Suppressor macrophage treated with lipopolysaccharide for 4 hours (primary cell): ENCODE measurements at places on chromosomes 12 and 14.

DNA sequence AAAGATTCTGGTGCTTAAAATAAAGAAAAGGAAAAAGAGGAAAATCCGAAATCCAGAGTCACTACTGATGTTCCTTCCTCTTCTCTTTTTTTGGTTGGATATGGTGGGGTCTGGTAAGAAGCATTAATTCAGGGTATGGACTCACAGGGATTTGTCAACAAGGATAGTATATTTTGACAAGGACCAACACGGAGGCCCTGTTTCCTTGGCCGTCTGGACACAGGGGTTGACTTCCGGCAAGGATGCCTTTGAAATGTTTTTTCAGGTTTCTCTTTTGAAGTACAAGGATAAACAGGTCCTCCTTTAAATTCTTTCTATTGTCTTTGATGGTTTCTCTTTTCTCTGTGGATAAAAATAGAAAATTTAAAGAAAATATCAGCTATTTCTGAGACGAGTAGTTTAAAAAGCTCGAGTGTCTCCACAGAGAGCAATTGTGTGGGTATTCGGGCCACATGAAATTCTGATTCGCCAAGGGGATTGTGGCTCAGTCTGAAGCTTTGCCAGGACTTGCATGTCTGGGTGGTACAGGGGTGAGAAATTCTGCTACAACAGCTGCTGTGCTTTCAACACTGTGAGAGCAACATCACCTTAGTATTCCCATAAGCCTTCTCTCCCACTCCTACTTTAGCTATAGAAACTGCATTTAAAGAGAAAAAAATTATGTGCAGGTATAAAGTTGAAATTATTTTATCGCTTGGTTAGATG is 88.5 kb upstream of the CSRP2 start:
- no peak for DNase-seq

DNA sequence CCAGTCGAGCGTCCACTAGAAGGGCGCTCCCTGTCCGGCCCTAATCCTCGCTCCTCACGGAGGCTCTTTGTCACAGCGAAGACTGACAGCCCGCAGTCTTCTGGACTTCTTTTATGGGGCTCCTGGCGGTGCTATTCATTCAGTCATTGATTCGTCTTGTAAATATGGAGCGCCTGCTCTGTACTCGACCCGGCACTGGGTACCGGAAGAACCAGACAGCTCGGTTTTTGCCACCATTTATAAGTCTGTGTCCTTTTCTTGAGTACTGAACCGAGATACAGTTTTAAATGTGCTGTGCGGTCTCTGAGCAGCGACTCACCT is 570 bp downstream of the DMAC2L start:
- DNase-seq = no peak

DNA sequence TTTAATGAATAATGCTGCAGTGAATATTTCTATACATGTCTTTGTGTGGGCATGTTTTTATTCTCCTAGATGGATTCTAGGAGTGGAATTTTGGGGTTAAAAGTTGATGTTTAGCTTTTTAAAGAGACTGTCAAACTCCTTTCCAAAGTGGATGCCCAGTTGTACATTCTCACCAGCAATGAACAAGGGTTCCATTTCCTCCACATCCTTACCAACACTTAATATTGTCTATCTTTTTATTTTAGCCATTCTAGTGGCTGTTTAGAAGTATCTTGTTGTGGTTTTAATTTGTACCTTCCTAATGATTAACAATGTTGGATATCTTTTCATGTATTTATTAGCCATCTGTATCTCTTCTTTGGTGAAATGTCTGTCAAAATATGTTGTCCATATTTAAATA is 109.8 kb downstream of the SMOC1 start:
- no peak for DNase-seq

DNA sequence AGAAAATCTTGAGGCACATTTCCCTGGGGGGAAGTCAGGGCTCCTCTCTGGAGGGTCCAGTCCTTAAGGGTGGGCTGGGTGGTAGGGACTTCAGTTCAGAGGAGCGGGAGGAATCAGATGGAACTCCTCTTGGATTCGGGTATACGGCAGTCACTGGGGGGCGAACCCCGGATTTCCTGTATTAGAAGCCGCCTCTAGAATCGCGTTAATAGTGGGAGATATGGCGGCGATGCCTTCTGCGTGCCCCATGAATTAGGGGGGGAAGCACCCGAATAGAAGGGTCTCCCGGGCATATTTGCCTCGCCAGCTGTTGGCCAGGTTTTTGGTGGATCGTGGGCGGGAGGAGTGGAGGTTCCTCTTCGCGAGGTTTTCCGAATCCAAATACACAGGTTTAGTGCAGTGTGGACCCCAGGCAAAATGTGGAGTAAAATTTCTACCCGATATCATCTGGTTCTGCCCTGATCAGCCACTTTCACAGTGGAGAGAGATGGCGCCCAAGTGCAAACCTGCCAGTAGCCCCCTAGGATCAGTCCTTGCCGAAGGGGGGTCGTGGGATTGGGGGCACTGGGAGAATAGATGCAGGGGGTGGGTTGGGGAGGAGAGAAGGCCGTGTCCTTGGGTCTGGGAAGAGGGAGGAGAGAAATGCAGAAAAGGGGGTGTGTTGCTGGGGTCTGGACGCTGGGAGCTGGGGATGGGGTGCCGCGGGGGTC is 628 bp downstream of the MEG3 start:
- no peak for DNase-seq

DNA sequence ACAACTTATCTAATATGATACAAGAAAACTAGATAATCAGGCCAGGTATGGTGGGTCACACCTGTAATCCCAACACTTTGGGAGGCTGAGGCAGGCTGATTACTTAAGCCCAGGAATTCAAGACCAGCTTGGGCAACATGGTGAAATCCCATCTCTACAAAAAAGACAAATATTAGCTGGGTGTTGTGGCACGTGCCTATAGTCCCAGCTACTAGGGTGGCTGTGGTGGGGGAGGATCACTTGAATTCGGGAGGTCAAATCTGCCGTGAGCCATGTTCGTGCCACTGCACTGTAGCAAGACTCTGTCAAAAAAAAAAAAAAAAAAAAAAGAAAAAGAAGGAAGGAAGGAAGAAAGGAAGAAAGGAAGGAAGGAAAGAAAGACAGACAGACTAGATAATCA is 27.0 kb downstream of the ZCRB1 start:
- no peak for DNase-seq

DNA sequence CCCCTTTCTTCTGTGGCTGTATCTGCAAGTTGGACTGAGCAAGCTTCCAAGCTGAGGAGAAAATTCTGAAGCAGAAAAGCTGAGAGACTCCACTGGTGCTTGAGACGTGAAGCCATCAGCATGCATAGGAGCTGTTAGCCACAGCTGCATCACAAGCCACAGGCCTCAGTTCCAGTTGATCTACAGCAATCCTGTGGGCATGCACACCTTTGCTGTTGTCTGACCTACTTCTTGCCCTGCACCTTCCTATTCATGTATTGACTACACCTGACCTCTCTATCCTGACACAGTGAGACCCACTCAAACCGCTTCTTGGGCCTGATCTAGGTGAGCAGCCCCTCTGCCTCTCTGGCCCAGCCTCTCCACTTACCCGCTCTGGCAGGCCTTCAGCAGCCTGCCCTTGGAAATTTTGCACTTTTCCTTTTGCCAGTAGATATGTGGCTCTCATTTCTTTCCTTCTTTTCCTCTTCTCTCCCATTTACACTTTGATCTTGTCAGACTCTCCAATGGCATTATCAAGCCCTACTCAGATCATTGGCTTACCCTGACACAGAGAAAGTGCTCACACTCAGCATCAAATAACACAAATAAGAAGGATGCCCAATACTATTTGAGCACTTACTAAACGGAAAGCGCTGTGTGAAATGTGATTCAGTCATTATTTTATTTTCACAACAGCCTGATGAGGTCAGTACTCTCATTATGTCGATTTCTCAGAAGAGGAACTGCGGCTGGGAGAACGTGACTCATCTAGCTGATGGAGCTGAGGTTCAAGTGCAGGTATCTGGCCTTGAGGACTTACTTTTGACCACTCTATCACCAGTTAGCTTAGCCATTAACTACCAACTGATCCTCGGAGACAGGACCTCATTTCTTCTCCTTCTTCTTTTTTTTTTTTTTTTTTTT is 21.9 kb upstream of the PTGR2 start:
- DNase-seq = peak; percentile 91

- no peak for DNase-seq
Measured at GRCh38 chr14:103450416-103450815, 65.2 kb downstream of the MARK3 start.

- peak; percentile 77 for DNase-seq
Measured at GRCh38 chr12:69639400-69640016, 28.8 kb upstream of the LRRC10 start.

DNA sequence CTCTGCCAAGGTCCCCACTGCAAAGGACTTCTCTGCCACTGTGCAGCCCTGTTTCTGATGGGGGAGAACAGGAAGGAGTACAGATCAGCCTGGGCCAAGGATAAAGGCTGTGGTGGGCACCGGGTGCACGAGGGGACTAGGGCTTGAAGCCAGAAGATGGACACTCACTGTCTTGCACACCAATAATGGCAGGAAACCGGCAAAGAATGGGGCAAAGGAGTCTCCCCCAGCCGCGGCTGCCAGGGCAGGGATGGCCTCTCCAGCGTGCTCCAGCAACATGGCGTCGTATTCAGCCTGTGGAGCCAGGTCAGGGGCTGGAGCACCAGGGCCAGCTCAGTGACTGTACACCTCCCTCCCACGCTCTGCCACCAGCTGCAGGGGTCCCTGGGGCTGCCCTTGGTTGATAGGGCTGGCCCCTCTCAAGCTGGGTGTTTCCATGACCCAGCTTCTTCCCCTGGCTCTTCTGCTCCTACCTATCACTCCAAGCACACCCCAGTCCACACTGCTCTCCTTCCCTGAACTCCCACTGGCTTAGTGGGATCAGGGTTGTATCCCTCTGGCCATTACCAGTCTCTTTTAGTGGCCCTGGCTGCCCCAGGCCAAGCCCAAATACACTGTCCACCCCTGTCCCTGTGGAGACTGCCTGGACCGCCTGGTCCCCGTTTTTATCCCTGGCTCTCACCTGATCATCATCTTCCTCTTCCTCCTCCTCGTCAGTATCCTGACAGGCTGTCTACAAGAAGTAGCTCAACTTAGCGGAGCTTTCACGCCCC is 6.3 kb downstream of the IPO4 start:
- DNase-seq = no peak

DNA sequence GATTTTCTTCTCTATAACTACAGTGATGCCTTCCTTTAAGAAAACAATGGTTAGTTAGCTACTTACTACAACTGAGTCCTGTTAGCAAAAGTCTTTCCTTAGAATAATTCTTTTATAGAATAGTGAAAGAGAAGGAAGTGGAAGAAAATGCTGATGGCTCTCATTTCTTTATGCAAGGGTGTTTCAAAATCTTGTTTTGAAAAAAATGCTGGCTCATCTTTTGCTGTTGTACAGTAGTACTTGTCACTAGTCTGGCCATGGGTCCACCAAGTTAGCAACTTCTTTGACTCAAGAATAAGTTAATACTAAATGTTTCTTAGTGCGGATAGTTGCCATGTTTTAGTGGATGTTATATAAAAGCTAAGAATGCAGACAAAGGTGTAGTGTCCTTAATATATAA is 225.4 kb downstream of the PTPRO start:
- peak; percentile 72 for DNase-seq

DNA sequence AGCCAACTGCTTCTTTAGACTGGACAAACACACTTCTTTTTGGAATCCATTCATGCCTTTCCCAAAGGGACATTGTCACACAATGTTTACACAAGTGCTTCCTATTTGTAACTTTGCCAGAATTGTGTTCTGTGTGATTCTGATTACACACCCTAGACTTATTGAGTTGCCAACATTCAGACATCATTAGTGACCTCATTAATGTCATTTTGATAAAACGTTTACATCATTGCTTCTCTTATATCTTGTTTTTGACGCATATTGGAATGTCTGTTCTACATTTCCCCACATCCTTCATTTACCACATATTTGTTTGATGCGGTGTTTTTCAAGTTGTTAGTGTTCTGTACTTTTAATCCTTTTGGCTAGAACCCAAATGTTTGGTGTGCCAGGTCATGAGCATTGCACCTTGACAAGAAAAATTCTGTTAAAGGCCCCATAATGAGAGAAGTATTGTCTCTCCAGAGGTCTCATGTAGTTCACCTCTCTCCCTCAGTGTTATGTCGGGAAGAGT is 305.5 kb downstream of the AEBP2 start:
- no peak for DNase-seq

DNA sequence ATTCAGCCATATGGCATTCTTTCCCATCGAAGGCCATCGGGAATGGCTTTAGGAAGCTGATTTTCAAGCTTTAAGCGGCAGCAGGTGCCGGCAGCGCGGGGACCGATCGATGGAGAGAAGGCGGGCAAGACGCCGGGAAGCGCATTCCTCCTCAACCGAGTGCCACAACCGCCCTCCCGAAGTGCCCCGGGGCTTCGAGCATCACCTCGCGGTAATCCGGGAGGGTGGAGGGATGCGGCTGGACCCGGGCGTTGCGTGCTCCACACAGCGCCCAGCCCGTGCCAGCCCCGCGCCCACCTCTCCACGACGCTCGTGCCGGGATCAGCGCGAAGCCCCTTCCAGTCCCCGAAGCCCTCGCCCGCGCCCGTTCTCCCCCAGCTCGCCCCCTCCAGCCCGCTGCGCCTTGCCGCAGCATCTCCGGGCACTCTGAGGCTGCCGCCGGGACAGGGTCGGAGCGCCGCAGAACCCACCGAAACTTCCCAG is 3.2 kb downstream of the USP44 start:
- DNase-seq = no peak

- no peak for DNase-seq
Measured at GRCh38 chr14:50839048-50839447, 8.1 kb upstream of the NIN start.

DNA sequence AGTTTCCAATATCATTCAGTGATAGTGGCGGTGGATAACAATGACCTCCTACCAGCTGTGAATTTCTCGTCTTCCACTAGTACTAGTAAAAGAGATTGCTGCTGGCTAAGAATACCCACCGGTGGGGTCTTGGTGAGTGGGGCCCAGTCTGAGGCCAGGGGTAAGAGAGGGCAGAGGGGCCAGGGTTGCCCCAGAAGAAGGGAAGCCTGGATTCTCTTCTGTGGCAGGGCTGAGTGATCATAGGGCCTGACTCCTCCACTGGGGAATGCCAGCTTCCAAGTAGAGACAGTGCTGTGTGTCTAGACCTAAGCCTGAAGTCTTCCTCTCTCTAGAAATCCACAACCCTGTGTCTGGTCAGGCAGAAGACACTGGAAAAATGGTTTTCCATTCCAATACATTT is 5.8 kb upstream of the TMEM63C start:
- DNase-seq = no peak

DNA sequence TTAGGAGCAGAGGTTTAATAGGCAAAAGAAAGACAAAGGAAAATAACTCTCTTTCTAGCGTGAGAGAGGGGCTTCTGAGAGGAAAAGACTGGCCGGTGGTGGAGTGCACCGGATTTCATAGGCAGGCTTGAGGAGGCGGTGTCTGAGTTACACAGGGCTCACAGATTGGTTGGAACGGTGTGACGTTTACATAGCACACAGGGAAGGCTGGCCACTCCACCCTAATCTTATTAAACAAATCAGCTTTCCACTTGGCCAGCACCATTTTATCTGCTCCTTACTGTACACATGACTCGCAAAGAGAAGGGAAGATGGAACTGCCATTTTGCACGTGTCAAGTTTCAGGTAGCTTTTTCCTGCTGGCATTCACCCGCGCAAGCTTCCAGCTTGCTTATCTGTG is 587.7 kb downstream of the RPL10L start:
- no peak for DNase-seq
